CD4-positive, alpha-beta T cell treated with Interferon alpha-2 for 1 hour (primary cell): ENCODE measurements at places on chromosomes 5 and 9.

DNA sequence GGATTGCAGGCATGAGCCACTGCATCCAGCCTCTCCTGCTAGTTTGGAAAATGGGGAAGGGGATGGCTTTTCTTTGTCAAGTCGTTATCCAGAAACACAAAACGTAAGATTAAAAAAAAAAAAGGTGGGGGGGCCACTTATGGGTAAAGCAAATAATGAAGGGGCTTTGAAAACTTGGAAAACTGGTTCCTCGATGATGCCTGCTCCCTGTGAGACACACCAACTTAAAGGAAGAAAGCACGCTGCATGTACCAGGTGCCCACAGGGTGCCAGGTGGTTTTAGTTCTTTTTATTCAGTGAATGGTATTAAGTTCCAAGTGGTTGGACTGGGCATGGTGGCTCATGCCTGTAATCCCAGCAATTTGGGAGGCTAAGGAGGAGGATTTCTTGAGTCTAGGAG lies 170.1 kb downstream of the GOLPH3 start:
- no peak for DNase-seq

DNA sequence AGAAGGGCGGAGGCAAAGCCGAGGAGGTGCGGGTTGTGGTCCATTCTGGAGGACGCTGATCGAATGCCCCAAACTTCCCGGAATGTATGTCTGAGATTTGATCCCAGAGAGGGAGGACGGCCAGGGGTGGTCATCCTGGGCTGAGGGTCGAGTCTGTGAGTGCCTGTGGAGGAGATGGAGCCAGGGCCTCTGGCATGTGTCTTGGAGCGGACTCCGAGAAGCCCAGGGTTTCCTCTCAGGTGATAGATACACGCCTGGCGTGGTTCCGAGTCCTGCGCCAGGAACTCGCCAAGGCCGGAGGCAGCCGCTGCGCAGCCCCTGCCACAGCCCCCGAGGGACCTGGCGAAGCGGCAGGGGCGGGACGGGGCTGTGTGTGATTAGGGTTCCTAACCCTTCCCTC lies 363 bp downstream of the ZNF454 start:
- no peak for DNase-seq

GRCh38 chr5:139635191-139635590 lies 13.0 kb upstream of the CXXC5 start:
- no peak for DNase-seq

DNA sequence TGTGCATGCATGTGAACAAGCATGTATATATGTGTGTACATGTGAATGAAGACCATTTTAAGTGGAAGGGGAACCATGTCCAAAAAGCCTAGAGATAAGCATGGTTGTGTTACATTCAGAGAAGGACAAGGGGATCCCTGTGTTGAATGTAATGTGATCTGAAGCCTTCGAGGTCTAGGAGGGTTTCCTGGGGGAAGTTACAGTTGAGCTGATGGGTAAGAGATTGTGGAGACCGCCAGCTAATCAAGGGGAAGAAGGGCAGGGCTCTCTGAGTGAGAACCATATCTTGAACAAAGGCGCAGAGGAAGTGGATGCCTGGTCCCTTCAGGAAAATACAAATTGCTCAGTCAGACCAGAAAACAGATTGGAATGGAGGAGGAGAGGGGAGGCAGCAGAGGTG lies 45.5 kb upstream of the TNFSF15 start:
- no peak for DNase-seq

DNA sequence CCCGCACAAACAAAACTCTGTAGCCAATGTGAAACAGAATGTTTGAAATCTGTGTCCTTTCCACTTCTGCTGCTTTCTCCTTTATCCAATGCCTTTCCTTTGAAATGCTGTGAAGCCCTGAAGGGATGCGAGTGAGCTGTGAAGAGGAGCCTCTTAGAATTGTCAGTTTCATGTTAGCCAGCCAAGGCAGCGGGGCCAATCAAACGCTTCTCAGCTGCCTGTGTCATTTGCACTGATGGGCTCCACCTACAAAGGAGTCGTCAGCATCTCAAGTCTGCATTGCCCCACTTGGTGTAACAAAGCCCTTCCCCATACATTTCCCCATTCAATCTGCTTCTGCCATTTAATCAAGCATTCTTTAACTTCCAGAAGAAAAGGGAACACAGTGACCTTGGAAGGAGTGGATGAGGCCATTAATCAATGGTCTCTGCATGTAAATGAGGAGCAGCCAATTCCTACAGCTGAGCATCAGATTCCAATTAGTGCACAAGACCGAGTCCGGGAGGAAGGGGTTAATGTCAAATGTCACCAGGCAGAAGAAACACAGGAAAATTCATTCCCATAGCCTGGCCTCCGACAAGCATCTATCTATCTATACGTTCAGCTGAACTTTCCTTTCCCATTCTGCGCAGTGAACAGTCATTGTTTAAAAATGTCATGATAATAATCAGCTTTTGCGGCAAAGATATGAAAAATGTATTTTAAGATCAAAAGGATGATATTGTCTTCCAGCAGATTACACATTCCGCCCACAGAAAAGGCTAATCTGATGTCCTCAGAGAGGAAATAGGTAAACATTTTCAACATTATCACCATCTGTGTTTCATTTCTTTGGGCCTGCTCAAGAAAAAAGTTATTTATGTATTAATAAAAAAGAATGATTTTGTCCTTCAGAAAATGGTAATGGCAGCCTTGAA lies 154.6 kb downstream of the FSTL4 start:
- DNase-seq: no peak

DNA sequence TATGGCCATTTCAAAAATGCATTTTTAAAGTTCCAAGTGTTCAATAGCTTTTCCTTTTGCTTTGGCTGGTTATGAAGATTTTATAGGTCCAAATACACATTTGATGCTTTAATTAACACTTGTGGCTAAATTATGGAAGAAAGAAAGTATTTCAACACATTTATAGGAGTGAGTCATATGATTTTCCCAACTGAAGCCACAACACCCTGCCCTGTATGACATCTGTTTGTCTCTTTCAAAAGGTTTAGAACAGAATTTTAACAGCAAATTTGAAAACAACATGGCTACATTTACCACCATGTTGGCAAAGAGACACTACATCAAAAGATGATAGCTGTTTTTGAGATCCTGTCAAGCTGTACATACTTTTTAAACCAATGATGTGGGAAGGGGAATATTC lies 99.4 kb downstream of the TMEM174 start:
- no peak for DNase-seq

GRCh38 chr5:90675222-90675621 lies 116.6 kb downstream of the ADGRV1 start:
- DNase-seq: no peak

DNA sequence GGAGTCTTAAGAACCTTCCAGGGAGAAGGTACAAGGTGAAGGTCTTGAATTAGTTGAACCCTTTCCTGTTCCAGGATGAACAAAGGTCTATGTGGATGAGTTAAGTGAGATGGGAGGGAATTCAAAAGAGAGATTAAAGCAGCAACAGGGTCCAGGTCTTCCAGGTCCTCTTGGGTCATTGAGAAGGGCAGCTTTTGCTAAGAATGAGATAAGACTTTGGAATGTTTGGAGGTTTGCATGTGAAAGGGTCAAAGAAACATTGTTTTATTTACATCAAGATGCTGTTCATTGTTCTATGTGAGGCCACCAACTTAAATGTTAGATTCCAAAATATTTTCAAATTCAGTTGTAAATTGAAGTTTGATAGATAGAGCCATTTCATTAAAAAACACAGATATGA lies 463.9 kb downstream of the ANXA1 start:
- no peak for DNase-seq

DNA sequence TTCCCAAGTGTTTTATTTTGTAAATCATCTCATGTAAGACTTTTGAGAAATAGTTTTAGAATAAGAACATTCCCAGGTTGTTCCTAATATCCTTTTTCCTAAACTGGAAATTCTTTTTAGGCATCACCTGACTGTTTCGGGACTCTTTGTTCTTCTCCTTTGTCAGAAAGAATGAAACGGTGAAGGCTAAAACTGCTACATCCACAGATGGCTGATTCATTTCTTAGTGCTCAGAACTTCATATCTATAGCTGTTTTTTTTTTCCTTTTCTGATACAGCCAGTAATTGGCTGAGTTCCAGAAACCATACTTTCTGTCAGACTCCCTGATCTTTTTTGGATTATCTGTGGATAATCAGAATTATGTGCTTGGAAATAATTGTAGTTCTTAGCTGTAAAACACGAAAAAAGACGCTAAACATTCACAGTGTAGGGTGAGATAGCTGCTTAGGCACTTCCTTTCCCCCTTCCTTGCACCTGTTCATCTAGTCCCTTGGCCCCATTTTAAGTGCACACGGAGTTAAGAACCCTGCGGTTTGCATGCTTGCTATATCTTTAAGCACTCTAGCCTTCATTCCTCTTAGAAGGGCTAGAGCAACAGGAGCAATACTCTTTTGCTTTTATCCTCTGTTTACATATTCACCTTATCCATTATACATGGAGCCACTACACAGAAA lies 283.9 kb downstream of the PJA2 start:
- DNase-seq: no peak

DNA sequence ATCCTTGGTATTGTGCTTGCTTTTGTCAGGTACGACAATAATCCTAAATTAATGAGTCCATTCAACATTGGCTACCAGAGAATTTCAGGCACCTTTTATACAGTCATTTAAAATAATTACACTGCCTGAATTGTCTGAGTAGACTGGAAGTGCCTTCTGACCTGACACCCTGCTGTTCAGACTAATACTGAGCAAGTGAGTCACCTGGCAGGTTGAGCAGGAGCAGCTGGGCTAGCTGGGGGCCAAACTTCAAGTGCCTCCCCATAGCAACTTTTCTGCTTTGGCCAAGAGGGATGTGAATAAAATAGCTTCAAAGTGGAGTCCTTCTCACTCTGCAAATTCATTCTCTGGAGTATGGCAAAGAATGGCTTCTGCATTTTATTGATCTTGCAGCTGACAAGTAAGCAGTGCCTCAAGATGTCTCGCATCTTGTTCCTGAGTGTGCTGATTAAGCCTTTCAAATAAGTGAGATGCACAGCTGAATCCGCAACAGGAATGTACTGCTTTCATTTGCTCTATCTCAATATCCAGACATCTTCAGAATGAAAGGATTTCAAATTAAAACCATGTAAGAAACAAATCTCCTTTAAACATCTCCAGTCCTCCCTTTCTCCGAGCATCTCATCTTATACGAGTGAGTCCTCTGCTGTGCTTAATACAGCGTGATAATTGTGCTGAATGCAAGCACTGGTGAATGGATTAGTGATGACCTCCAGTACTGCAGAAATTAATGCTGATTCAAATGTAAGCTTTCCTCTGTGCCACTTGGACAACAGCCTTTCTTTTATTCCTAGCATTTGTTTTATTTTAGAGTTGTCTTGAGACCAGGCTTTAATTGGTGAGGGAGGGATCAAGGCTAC lies 271.2 kb downstream of the EDIL3 start:
- no peak for DNase-seq

- no peak for DNase-seq
Observed at GRCh38 chr9:125968714-125969374, 221.7 kb downstream of the PBX3 start.

- DNase-seq: no peak
Observed at GRCh38 chr5:144448457-144448856, 277.8 kb downstream of the KCTD16 start.

DNA sequence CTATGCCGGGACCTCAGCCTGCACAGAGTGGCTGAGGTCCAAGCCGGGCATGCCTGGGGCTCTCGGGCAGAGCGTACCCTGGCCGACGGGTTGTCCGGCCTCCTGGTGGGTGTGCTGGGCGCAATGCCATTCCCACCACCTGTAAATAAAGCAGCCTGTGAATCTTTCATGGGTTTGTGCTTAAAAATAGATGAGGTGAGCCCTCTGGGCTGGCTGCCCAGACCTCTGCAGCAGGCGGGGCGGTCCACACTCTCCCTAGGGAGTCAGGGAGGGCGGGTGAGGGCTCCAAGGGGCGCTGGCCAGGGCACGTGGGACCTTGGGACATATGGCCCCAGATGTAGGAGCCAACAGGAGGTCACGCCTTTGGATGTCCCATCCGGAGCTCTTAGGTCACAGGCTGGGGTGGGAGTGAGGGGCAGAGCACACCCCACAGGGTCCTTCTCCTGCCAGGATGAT lies 3.6 kb upstream of the AGPAT2 start:
- DNase-seq: no peak

DNA sequence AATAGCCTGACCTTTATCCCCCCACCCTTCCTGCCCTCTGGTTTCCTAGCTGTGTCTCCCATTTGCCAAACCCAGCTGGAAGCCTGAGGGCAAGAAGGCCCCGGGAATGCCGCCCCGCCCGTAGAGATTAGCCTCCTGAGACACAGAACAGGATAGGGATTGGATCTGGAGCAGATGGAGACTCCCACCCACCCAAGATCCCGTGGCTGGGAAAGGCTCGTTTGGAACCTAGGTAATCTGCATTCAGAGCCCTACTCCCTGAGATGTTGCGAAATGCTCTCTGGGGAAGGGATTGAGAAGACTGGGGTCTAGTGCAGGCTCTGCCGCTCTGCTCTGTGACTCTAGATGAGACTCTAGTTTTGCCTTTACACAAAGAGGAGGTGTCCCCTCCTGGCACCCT lies 10.9 kb downstream of the AQP3 start:
- no peak for DNase-seq

DNA sequence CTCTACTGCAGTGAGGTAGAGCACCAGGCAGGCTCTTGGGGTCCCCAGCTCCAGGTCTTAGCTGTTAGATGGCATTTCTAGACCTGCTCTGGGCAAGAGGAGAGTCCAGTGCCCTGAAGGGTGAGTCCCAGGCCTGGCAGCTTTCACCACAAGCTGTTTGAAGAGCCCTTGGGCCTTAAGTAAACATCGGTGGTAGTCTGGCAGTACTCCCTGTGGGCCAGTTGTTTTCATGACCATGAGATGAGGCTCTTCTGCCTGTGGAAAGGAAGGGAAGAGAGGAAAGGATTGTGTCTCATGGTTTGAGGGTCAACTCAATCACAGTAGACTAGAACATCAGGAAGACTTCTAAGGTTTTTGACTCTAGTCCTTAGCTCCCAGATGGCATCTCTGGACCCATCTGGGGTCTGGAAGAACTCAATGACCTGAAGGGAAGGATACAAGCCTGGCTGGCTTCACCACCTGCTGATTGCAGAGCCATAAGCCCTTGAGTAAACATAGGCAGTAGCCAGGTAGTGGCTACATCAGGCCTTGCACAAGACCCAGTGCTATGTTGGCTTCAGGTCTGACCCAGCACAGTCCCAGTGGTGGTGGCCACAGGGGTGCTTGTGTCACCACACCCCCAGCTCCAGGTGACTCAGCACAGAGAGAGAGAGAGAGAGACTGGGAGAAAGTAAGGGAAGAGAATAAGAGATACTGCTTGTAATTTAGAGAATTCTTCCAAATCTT lies 114.3 kb upstream of the PCSK5 start:
- no peak for DNase-seq

GRCh38 chr9:134647359-134648080 lies 5.9 kb downstream of the COL5A1 start:
- no peak for DNase-seq

GRCh38 chr5:114237766-114238165 lies 124.1 kb upstream of the KCNN2 start:
- no peak for DNase-seq
